ENCODE measurements at places on chromosomes 1 and 21.

GRCh38 chr1:111517469-111518225 lies 14.2 kb upstream of the ADORA3 start:
- peak; percentile 20 for DNase-seq

DNA sequence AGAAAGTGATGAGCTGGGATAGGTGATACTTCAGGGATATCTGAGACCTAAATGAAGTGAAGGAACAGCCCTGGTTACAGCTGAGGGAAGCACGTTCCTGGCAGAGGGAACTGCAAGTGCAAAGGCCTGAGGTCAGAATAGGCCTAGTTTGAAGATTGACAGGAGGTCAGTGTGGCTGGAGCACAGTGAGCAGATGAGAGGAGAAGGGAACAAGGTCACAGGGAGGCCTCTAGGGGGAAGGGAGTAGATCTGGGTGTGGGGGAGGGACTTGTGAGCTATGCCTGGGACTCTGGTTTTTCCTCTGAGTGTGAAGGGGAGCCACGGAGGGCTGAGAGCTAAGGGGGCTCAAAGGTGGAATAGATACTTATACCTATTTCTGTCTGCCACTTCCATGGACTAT lies 736.4 kb downstream of the MATN1 start:
- DNase-seq = no peak

DNA sequence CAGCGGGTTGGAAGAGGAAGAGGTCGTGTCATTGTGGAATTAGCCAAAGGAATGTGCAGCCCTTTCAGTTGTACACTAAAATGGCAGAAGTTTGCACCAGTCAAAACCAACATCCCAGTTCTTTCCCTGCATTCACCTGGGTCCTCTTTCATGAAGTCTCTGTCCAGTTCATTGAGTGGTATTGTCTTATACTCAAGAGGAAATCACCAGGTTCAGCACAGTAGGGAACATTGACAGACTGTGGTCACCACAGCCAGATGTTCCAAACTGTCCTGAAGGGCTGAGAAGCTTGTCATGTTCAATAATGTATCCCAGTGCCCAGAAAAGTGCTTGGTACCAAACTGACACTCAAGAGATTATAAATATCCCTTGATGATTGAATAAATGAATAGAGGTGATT lies 131.6 kb downstream of the GLUL start:
- DNase-seq = no peak

DNA sequence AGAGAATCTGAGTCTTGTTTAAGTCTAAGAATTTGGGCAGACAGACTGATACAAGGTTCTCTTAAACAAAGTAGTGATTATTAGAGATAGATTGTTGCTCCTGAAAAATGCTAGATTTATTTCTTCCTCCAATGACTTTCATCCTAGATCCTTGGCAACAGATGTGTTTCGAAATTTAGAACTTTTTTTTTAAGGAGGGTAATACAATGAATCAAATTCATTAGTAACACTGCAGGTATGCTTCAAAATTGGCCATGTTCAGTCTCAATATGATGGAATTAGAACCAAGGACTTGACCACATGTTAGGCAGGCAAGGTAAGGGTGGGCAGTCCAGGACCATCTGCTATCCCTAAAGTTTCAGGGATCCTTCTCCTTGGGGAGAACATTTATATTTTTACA lies 4.5 kb upstream of the LCE1F start:
- DNase-seq = no peak

DNA sequence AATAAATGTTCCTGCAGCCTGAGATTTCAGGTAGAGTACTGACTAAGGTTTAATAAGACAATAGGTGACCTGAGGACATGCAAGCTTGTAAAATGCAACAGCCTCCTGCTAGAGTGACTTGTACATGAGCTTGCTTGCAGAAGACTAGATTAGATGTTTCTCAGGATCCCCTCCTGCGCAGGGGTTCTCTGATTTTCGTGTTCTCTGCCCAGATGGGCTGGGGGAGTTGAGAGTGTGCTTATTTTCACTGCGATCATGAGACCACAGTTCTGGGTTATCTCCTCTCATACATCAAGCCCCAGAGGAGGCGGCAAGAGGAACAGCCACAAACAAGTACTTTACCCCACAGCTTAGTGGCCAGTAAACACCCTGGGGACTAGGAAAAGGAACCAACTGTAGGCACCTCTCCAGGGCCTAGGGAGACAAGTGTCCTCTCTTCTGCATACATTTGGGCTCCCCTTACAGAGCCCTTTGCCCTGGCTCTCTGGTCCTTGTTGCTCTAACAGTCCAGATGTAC lies 8.0 kb downstream of the TMEM81 start:
- DNase-seq = no peak

DNA sequence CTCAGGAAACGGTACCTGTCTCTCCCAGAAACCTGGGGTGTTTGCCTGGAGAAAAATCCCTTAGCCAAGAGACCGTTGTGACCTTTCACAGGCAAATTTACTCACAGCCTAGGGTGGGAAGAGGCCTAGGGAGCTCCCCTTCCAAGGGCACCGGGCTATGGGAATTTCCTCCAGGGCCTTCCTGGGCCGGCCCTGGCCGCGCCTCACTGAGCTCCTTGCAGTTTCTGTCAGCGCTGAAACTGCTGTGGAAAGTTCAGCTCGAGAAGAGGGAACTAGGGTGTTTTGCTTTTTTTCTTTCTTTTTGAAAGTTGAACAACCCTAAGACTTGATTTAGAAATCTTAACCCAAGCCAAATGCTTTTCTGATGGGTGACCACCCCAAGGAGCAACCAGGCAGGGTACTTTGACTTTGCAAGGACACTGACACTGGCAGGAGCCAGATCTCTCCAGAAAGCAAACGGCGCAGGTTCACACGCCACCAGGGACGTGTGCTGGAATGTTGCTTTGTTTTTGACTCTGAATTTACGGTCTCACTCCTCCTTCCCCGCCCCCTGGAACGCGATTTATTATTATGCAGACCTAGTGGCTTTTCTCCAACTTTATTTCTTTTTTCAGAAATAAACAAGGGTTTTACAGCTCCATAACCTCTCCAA lies 229.6 kb upstream of the JUN start:
- DNase-seq = no peak

- no peak for DNase-seq
These were observed 40.2 kb upstream of the VWA5B1 start for GRCh38 chr1:20250340-20250989.

DNA sequence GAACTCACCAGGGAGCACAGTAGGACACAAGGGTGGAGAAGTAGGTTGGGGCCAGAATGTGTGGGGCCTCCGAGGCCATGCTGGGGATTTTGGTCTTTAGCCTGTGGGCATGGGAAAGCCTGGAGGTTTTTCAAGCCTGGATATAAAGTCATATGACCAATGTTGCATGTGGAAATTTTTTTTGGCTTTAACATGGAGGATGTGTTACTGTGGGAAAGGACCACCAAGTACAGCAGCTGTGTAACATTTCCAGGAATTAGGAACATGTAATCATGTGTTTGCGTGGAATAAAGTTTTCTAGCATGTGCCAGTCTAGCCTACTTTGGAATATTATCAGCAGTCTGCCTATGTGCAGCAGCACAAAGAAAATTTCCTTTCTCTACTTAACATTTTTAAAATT lies 78.5 kb downstream of the TNFSF18 start:
- no peak for DNase-seq

- no peak for DNase-seq
These were observed 11.8 kb upstream of the ALG14 start for GRCh38 chr1:95084317-95085176.

DNA sequence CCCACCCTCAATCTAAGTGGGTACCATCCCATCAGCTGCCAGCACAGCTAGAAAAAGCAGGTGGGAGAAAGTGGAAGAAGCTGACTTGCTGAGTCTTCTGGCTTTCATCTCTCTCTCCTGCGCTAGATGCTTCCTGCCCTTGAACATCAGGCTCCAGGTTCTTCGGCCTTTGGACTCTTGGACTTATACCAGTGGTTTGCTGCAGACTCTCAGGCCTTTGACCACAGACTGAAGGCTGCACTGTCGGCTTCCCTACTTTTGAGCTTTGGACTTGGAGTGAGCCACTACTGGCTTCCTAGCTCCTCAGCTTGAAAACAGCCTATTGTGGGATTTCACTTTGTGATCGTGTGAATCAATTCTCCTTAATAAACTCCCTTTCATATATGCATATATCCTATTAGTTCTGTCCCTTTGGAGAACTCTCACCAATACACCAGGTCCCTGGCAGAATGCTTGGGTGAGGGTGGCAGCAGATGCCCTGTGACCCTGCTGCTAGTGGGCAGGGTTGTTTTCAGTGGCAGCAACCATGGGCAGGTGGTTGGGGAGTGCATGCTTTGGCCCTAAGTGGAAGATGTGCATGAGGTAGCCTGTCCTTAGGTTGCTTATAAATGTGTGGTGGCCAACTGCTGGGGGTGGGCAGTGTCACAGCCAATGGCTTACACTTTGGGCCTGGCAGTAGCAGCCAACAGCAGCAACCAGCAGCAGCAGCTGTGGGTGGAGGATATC lies 10.8 kb upstream of the ADAM30 start:
- no peak for DNase-seq

- no peak for DNase-seq
These were observed 30.9 kb upstream of the SERTAD4 start for GRCh38 chr1:210201681-210202080.

GRCh38 chr1:17082761-17083160 lies 28.9 kb upstream of the SDHB start:
- DNase-seq = no peak

GRCh38 chr1:44648529-44649250 lies 25.6 kb downstream of the TMEM53 start:
- DNase-seq = no peak

- DNase-seq = no peak
These were observed 9.4 kb downstream of the NPHP4 start for GRCh38 chr1:5982868-5983267.

DNA sequence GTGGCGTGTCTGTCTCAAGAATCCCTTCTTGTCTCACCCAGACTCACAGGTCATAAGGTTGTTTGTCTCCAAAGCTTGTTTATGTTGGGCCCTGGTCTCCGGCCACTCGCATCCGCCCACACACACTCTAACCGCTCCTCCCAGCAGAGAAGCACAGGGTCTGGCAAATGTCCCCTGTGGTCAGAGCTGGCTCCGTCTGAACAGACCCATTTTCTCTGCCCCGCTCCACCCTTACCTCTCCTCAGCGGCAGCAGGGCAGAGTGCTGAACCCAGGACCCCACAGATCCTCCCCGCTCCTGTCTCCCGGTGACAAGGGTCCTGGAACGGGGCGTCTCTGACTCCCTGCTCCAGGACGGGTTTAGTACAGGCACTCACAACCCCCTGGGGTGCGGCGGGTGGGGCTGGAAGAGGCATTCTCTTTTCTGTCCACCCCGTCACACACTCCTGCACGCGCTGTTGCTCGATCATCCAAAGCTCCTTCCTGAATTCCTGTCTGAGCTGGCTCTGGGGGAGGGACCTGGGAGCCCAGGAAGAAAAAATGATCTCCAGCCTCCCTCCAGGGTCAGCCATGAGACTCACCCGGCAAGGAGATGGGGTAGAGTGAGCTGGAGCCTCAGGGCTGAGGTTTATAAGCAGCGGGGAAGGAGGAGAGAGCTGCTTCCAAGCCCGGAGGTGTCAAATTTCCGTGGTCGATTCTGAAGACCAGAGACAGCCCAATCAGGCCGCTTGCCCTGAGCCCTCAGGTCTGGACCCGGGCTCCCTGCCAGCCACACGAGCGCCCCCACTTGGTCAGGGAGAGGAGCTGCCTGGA lies at the start of gene S100A13:
S100A13 (minus strand) TSS at position 602 of the 811 bp plus-strand sequence. CDS start 1,033 bp downstream, outside the sequence.
- no peak for DNase-seq

DNA sequence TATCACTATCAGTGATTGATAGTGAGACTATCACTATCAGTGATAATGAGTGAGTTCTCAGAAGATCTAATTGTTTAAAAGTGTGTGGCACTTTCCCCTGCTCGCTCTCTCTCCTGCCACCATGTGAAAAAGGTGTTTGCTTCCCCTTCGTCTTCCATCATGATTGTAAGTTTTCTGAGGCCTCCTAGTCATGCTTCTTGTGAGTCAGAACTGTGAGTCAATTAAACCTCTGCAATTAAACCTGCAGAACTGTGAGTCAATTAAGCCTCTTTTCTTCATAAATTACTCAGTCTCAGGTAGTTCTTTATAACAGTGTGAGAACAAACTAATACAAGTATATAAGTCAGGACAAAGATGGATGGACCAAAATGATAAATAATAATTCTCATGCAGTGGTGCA lies 7.0 kb upstream of the IL23R start:
- peak; percentile 37 for DNase-seq

DNA sequence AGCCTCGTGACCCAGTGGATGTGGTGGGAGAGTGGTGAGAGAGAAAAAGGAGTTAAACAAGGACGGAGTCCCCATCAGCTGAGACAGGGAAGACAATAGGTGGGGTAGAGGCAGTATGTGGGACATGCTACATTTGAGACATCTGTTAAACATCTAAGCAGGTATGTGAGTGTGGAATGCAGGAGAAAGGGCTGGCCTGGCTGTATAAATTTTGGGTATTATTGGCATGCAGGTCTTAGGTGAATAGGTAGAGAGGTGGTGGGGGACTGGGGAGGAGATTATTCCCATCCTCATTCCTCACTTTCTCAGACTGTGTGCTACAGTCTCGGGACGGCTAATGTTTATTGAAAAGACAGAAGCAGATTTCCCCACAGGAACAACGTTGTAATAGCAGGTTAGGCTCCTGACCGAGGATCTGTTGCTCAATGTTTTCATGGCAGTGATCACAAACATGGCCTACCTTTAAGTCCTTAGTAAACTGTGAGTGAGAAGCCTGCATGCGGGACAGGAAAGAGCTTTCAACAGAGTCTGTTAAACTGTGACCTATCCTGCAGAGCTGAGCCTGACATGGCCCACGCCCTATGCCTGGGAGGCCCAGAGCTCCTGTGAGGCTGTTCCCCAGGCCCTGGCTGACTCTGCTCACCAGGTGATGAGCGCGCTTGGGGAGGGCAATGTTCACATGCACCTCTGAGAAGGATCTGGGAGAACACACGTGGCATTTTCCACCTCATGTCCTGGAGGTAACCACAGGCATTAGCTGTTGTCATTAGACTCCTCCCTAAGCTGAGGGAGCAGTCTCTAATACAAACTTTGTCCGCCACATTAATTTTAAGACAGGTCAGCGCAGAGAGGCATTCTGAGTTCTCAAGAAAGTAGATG lies 16.5 kb downstream of the VSIG8 start:
- DNase-seq = no peak

DNA sequence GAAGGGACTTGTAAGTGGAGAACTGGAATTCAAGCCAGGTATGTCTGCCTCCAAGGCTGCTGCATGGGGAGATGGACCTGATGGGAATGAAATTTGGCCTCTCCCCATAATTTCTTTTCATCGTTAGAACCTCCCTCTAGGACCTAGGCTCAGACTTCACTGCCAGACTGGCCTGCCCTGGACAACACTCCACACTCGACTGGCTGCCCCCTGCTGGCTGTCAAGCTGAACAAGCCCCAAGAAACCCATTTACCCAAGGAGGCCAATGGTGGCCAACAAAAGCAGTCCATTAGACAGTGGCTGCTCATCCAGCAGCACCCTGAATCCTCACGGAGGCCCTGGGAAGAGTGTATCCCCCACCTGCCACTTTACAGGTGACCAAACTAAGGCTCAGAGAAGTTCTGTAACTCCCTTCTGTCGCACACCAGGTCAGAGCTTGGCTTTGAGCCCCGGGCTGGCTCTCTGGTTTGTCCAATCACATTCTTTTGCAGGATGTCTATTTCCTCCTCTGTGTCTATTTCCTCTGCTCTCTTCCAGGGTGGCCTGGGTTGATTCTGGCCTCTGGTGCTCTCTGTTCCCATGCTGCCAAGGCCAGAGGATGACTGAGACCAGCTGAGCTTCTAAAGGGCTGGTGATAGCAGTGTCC lies 3.8 kb downstream of the RNF186 start:
- DNase-seq = peak; percentile 24

- DNase-seq = no peak
These were observed 18.1 kb upstream of the ECE1 start for GRCh38 chr1:21308330-21308729.

- no peak for DNase-seq
These were observed 3.0 kb upstream of the MACO1 start for GRCh38 chr1:25427696-25428095.

Measured in stimulated activated CD4-positive, alpha-beta T cell treated with anti-CD3 and anti-CD28 coated beads, TNF-alpha, amount 100 ng/mL, for 24 hours (primary cell).